ENCODE measurements at places on chromosomes 12 and 14. TPM values are rescaled to one million over a fixed set of nuclear protein-coding genes. Genes with fewer than 3 reads are reported as not detected.

- no peak for DNase-seq
Measured at GRCh38 chr12:7441216-7441615, 2.7 kb downstream of the CD163L1 start.

GRCh38 chr12:71896205-71896882, 42.3 kb upstream of the TPH2 start:
- no peak for DNase-seq

- peak; percentile 94 for DNase-seq
Measured at GRCh38 chr12:54360717-54361456, 3.4 kb downstream of the GPR84 start.

Gene CMA1
- total RNA-seq: not detected
